ENCODE measurements at places on chromosomes 12 and 14.

- DNase-seq: no peak
Observed at GRCh38 chr14:25003537-25003936, 46.4 kb downstream of the STXBP6 start.

- DNase-seq: no peak
Observed at GRCh38 chr14:23431486-23431885, 4.0 kb downstream of the MYH7 start.

DNA sequence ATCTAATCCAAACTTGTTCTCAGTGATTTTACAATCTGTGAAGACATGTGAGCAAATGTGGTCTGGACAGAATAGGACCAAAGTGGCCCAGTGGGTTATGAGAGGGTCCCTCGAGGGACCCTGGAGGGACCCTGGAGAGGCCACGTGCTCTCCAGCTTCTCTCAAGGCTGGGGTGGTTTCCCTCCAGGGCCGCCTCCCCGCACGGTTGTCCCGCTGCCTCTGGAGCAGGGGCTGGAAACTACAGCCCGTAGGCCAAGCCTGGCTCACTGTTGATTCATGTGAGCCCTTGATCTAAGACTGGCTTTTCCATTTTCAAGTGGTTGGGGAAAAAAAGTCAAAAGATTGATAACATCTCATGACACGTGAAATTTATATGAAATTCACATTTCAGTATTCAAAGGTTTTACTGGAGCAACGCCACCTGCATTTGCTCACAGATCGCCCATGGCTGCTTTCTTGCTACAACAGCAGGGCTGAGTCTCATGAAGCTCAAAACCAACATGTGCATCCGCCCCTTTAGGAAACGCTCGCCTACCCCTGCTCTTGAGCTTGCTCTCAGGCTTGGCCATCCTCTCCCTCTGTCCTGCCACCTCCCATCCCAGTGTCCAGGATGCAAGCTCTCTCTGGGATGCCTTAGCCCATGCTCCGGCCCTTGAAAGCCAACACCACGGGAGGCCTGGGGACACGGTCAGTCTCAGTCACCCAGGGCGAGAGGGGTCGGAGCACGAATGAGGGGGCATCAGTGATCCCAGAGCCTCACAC, 12.1 kb upstream of the LRTM2 start:
- DNase-seq: no peak

DNA sequence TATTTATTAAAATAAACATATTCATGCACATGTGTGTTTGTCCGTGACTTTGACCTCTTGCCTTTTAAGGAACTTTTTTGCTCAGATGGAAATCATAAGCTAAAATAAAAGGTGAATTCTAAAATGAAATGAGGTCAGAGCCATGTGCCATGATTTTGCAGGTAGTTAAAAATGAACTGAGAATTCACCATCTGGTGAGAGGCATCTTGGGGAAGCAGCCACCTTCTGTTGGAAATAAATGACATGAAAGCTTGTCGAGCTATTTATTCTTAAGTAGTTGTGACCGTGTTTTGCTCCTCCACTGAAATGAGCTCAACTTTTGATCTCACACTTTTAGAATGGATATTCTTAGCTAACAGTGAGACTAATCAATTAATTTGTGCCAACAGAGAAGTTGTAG, 56.8 kb upstream of the CNOT2 start:
- no peak for DNase-seq
